GM12865 (cell line): ENCODE measurements at places on chromosomes 7 and 10.
A peak's percentile ranks its signal among the peaks of the same experiment; 100 is the strongest.

GRCh38 chr10:127619546-127620325 lies 70.6 kb downstream of the NPS start:
- DNase-seq, result no peak

- peak; percentile 3 for DNase-seq
These were observed 58.7 kb upstream of the PRPS1L1 start for GRCh38 chr7:18086165-18087025.

GRCh38 chr10:43204042-43204942 lies 62.6 kb downstream of the RASGEF1A start:
- peak; percentile 18 for DNase-seq

DNA sequence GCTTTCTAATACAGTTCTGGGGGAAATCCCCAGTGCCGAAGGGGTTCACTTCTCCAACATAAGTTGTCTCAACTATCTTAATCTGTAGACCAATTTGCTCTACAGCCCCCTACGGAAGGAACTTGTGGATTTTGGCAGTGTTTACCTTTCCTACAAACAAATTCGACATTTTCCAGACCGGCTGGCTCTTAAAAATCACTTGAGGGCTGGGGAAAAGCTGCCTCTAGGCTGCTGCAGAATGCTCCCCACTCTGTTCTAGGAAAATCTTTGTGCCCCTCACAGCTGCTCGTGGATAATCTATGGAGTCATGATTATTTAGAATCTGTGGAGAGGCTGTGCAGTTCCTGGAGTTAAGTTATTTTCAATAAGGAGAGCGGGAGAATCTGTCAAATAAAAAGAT lies 474.6 kb upstream of the FZD8 start:
- DNase-seq, result no peak

DNA sequence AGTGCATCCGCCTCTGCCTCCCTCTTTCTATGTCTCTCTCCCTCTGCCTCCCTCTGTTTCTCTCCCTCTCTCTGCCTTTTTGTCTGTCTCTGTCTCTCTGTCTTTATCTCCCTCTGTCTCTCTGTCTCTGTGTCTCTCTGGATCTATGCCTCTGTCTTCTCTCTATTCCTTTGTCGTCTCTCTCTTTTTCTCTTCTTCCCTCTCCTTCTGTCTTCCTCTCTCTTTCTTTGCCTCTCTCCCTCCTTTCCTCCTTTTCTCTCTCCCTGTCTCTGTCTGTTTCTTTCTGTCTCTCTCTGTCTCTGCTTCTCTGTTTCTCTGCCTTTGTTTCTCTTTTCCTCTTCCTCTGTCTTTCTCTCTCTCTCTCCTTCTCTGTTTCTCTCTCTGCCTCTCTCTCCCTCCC lies 678.8 kb upstream of the NRP1 start:
- DNase-seq, result no peak

- DNase-seq, result no peak
These were observed 95.6 kb downstream of the GPR26 start for GRCh38 chr10:123761666-123762230.

DNA sequence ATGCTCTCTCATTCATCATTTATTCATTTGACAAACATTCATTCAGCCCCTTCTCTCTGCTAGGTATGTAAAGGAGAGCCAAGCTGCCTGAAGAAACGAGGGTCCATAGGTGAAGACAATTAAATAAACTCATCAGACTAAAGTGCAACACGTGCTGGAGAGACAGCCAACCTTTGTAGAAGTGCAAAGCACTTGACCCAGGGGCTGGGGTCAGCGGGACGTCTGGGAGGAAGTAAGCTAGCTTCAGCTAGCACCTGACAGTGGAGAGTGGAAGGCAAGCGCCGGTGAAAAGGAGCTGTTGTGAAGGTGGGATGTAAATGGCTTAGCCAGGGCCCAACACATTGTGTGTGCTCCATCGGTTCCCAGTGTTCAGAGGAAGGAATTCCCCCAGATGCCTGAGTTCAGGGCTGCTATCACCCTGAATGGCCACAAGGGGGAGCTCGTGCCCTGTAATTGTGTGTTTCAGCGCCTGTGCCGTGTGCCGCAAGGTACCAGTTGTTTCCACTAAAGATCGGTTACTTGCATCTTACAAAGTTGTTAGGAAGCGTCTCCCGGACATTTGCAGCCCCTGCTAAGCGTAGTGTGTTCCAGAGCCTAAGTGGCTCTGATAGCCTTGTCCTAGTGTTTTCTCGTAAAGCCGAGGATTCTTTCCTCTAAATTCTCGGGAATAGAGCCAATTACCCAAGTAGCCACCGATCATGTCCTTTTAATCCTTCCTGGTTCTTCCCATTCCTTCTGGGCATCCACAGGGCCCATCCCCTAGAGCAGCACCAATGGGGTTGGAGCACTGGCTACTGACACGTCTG lies 30.6 kb downstream of the TLX1 start:
- DNase-seq, result peak; percentile 74

DNA sequence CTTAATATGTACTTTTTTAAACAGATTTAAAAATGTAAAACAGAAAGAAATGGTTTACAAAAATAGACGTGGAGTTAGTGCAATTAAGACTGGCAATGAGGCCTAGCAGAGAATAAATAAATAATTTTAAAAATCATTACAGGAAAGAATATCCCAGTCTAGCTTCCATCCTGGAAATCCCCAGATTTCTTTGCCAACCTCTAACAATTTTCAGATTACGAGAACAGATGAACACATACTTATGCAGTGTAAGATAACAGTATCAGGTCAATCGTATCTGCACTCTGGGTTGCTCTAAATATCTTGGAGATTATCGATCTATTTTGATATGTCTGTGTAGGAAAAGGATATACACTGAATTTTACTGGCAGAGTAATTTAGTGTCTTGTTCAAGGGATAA lies 210.5 kb downstream of the SEMA3A start:
- no peak for DNase-seq

GRCh38 chr10:24097751-24098207 lies 111.2 kb upstream of the KIAA1217 start:
- DNase-seq, result no peak

GRCh38 chr7:128947854-128948253 lies 10.1 kb downstream of the IRF5 start:
- no peak for DNase-seq

DNA sequence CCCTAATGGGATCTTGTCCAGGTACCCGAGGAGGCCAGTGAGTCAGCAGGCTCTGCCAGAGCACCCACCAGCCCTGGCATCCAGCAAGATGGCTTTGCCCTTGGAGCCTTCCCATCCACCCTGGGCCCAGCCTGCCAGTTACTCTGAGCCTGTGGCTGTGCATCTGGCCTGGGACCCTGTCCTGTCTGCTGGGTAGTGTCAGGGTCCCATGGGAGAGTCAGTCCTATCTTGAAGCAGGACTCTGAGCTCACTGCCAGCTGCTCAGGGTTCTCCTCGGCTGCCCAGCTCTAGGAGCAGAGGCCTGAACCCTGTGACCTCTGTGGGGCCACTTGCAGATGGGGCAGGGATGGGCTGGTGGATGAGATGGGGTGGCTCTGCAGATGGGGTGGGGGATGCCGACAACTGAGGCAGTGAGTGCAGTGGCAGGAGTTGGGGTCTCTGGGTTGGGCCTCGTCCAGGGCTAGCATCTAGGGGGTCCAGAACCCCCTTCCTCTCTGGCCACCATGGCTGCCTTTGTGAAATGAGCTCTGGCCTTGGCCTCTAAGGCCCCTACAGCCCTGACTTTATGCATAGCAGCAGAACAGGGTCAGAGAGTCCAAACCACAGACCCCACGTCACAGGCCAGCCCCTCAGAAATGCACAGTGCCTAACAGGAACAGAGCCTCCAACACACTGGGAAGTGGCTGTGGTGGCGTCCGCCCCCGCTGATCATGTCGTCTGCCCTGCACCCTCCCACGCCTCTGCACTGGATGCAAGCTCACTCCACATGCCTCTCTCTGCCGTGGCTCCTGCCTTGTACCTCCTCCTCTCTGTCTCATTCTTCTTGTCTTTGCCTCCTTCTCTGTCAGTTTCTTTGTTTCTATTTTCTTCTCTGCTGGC lies 88.1 kb upstream of the RET start:
- DNase-seq, result no peak
